ENCODE measurements at places on chromosomes 1 and 21.

- no peak for DNase-seq
Observed at GRCh38 chr1:234089396-234089795, 184.9 kb downstream of the SLC35F3 start.

- no peak for DNase-seq
Observed at GRCh38 chr1:6037338-6037762, 8.3 kb upstream of the KCNAB2 start.

- no peak for DNase-seq
Observed at GRCh38 chr21:42257091-42257765, 38.3 kb downstream of the ABCG1 start.

DNA sequence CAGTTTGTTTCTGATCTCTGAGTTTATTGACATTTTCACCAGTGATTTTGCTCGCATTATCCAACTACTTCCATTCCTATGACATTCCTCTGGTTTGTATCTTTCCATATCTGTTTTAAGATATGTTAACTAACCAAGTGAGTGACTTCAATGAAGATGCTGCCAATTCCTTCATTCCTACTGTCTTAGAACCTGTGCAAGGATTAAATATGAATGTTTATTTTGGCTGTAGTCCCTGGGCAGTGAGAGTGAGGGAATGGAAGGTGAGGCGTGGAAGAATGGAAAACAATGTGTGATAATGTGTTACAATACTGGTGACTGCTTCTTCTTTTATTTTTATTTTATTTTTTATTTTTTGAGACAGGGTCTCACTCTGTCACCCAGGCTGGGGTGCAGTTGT is 183.0 kb downstream of the SDCCAG8 start:
- DNase-seq: no peak

DNA sequence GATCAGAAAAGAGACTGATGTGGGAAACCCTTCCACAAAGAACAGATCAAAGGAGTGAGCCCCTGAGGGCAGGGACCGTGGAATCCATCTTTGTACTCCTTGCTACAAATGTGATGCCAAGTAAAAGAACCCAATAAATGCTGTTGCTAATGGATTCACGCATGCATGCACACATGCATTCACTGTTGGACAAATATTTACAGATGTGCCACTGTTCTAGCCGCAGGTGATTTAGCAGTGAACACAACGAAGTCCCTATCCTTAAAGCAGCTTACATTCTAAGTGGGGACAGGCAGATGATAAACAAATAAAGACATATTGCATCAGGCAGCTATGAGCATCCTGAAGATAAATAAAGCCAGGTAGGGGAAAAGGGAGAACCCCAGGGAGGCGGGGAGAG is 67.8 kb downstream of the ITPKB start:
- DNase-seq: no peak

DNA sequence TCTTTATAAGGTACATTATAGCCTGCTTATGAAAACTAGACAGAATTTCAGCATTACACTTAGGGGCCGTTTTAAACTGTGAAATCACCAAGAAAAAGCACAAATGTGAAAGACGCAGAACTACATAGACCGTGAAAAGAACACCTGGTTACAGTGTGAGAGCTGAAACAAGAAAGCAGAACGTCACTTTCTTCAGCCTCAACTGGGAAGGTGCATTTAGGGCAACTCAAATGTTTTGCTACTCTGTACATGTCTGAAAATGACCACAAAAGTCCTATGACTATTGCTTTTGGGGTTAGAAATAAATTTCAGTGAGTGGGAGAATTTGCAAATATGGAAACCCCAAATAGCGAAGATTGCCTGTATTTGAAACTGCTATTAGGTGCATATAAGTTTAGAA is 268.7 kb downstream of the OLFM3 start:
- DNase-seq: no peak

DNA sequence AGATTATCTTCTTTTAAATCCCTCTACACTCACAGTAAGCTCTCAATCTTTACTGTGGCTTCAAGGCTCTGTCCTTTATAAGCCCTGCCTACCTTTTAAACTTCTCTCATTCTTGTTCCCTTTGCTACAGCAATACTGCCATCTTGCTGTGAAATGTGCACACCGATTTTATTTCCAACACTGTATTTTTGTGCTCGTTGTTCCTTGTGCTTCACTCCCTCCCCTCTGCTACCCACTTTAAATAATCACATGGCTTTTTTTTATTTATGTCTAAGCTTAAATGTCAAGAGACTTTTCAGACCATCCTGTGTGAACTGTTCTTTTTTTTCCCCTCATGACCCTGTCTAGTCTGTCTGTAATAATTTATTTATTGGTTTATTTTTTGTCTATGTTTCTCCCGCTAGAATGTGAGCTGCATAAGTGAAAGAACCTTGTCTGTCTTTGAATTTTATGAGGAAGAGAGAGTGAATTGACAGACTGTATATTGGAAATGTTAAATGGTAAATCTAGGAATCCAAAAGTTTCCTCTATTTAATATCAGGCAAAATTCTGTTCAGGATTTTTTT is 45.7 kb downstream of the ABCD3 start:
- DNase-seq: no peak

DNA sequence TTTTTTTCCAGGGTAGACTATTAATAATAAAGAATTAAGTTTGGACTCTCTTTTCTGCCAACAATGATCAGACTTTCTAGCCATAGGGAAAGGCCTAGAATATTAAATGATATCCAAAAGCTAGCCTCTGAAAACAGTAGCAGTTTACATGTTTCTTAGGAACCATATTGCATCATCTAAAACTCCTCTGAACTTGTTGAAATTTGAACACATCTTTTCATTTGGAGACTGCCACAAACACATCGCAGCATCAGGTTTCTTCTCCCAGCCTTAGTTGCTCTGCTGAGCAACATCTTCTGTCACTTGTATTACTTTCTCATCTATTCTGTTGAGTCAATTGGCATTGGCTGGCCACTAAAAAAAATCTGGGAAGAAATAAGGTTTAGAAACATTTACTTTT is 63.2 kb upstream of the GNG4 start:
- no peak for DNase-seq

GRCh38 chr1:67226688-67227087 is 60.4 kb downstream of the IL23R start:
- DNase-seq: no peak

DNA sequence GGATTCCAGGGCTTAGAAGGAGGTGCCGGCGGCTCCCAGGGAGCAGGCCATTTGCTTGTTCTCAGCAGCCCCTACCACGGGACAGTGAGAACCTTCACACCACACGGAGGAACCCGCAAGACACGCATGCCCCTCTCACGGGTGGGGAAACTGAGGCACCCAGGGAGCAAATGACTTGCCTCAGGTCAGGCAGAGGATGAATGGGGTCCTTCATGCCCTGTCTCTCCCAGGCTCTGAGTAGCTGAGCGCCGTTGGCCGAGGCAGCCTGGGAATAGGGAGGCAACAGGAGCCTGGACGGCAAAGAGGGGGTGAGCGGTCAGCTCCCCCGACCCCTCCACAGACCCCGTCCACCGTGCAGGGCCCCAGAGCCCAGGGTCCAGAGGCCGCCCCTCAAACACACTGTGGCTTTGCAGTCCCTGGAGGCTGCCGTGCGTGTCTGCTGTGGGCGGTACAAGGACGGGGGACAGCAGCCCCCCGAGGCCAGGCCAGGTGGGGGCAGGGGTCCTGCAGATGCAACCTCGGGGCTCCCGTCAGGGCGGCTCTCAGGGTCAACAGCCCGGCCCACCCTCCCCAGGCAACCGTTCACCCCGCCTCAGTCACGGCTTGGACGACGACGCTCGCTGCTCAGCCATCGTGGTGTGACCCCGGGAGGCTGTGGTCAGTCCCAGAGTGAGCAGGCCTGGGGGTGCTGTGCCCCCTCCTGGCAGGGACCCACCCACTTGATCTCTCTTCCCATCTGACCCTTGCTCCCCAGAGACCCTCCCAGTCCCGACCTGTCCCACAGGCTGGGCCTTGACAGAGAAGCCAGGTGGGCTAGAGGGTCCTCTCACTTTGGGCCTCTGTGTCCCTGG is 15.8 kb upstream of the COL6A2 start:
- DNase-seq: no peak

DNA sequence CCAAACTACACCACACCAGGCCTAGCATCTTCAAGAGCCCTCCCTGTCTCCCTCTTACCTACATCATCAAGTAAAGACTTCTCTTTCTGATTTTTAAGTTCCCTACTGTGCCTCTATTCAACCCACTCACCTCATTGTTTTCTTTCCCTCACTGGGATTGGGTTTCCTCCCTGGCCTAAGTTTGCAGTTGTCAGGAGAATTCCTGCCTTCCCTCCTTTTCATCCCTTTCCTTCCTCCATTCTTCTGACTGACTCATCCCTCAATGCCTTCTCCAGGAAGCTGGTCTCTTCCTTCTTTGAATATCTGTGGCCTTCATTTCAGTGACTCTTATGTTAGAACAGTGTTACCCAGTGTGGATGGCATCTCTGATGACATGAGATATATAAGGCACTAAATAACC is 139.9 kb upstream of the KIAA0040 start:
- no peak for DNase-seq

DNA sequence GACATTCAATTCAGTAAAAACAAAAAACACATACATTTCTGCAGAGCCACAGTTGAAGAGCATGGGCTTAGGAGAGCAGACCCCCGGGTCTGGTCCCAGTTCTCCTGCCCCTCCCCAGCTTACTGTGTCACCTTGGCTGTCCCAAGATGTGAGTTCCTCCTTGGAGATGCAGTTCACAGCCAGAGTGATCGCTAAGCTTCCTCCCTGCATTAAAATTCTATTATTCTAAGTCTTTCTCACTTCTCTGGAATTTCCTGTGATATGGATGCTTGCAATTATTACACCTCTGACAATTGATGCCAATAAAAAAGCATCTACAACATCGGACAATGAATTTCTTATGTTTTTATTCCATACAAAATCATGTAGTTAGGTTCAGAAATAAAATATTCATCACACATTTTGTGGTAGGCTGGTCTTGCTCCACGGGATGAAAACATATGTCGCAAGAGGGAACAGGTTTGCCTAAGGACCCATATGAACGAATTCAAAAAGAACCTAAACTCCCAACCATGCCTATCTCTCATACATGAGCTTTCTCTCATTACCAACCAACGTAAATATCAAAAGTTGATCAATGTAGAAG is 328.5 kb upstream of the RUNX1 start:
- DNase-seq: no peak

DNA sequence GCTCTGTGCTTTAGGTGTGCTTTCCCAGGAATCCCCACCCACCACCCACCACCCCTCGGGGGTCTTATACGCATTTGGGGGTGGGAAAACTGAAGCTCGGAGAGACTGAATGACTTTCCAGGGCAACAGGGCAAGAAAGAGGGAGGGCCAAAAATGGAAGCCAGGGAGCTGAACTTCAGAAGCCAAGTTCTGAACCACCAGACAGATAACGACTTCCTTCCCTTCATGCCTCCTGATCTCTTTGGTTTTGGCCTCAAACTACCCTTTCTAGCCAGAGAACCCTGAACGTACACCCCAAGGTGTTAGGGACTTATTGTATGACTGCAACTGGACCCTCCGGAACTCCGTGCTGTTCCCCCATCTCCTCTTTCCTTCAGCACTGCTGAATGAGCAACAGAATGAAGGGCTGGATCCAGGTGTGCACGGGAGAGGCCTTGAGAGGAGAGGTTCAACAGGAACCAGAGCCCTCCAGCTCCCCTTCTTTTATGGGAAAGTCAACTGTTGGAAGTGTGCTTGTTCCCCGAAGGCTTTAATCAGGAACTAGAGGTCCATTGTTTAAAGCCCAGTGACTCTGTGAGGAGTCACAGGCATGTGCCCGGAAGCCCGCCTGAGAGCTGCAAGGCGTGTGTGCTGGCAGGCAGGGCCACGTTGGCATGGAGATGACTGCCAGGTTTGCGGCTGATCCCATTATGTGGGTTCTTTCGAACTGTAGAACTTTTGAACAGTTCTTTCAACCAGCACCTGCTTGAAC is 3.1 kb downstream of the BACE2 start:
- DNase-seq: no peak

DNA sequence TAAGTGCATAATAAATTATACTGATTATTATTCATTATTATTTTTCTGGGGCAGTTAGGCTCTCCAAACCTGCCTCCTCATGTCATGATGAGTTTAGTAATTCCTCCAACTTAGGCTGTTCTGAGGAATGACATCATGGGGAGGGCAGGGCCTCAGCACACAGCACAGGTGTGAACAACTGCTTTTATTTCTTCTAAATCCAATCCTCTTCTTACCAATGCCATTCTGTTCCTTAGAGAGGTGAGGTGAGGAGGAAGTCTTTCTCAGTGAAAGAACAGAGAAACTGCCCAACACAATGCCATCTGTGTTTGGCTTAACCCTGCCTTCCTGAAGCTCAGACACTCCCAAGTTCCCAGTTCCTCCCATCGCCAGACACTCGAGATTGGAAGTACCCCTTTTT is 45.4 kb upstream of the WASF2 start:
- DNase-seq: no peak

Data from stimulated activated CD8-positive, alpha-beta memory T cell treated with anti-CD3 and anti-CD28 coated beads, Interleukin-4, amount 100 ng/mL, for 4 hours (primary cell).